ENCODE measurements at places on chromosomes 11 and 22. TPM values are rescaled to one million over a fixed set of nuclear protein-coding genes. Genes with fewer than 3 reads are reported as not detected.

DNA sequence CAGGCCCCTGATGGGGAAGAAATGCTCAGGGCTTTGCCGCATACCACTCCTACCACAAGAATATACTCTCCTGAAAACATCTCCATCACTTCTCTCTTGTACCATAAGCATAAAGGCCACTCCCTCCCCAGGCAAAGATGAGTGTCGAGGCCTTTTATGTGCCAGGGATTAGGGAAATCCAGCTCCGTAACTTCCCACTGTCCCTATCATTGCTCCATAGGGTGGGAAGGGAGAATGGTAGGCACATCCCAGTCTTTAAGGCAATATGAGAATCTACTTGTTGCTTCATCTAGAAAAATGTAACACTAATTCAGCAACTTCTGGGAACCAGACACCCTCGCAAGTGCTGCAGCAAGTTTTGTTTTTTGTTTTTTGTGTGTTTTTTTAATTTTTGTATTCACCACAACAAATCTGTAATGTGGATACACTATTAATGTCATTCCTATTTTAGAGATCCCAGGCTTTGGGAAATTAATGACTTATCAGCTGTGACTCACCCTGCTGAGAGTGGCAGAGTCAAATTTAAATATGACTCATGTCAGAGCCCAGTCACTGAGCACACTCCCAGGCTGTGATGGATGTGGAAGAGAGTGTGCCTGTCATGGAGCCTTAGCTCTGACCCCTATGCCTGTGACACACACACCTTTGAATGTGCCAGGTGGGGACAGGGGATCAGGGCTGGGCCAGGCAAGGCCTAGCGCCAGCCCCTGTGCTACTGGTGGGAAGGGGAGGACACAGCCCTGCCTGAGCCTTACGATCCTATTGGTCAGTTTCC, 23.4 kb downstream of the PANX1 start:
- peaks cover 4% of the 10 kb centered on the region for H3K36me3 ChIP-seq
- no peaks in the 10 kb centered on the region for H3K27me3 ChIP-seq
- no peak overlapping the region for H3K27ac ChIP-seq
- peaks cover 43% of the 10 kb centered on the region for H3K4me1 ChIP-seq
- no peak overlapping the region for H3K4me3 ChIP-seq

GRCh38 chr22:19120829-19121630, 1.2 kb downstream of the DGCR2 start:
- peak overlapping the region; percentile 86 for H3K27ac ChIP-seq
- H3K27me3 ChIP-seq = no peaks in the 10 kb centered on the region
- H3K4me1 ChIP-seq = peaks cover 48% of the 10 kb centered on the region
- DNase-seq = no peak

The IL17REL gene
- total RNA-seq = not detected

DNA sequence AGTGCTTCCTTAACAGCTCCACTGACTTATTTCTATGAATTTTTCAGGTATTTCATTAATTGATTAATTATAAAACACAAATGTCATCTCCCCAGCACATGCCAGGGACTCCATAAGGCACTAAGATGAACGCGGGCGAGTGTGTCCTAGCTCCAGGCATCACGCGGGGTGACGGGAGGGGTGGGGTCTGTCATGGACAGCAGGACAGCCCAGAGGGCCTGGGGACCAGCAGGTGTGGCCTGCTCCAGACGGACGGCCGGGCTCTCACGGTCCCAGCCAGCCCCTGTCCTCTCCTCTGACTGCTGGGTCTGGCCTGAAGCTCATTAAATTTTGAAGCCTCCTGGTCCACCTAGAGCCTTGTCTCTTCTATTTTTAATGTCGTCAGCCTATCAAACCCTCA, 531.1 kb downstream of the BRD1 start:
- no peaks in the 10 kb centered on the region for H3K36me3 ChIP-seq
- DNase-seq = no peak
- H3K4me1 ChIP-seq = no peaks in the 10 kb centered on the region
- no peak overlapping the region for H3K4me3 ChIP-seq
- H3K27ac ChIP-seq = no peak overlapping the region
- H3K27me3 ChIP-seq = peaks cover 11% of the 10 kb centered on the region

GRCh38 chr11:92409355-92409754, 184.7 kb downstream of the FAT3 start:
- H3K27me3 ChIP-seq = no peaks in the 10 kb centered on the region
- H3K4me1 ChIP-seq = no peaks in the 10 kb centered on the region
- no peak for DNase-seq
- no peak overlapping the region for H3K27ac ChIP-seq
- no peak overlapping the region for H3K4me3 ChIP-seq
- H3K36me3 ChIP-seq = no peaks in the 10 kb centered on the region

DNA sequence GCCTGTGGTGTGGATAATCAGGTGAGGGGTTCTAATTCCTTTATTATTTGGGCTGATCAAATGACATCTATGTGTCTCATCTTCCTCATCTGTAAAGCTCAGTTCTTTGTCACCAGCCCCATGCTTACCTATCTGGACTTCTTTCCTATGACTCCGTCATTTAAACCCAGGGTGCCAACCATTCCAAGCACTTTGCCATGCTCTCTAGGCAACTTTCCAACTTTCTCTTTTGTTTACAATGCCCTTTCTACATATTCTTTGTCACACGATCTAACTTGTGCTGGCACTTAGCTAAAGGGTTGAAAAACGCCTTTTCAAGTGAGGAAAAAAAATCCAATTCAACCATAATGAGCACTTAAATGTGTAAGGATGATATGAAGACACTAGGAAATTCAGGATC, 27.9 kb downstream of the EXPH5 start:
- H3K27me3 ChIP-seq = no peaks in the 10 kb centered on the region
- H3K36me3 ChIP-seq = peaks cover 2% of the 10 kb centered on the region
- no peak for DNase-seq
- no peaks in the 10 kb centered on the region for H3K4me1 ChIP-seq
- H3K27ac ChIP-seq = no peak overlapping the region

DNA sequence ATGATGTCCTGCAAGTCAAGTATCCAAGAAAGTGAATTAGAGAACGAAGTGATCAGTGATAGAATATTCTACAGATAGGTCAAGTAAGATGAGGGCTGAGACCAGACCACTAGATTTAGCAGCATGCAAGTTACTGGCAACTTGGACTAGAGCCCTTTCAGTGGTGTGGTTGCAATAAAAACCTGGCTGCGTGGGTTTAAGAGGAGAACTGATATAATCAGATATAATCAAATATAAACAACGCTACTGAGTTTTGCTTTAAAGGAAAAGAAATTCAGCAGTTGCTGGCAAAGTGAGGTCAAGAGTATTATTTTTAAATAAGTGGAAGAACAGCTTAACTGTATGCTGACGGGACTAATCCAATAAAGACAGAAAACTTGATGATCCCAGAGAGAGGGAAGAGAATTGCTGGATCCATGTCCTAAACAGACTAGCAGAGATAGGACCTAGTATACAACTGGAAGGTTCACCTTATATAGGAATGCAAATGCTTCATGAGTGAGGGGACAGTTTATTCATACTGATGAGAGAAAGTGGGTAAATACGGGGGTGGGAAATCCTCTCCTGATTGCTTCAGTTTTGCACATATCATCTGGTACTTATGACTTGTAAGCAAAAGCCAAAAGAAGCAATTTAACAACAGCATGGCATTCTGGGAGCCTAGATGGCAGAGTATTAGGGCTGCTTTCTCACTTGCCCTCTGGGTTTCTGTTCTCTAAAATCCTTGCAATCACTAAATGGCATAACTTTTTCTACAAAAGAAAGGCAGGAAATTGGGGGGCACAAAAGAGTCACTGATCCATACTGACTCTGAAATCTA, 146.2 kb downstream of the RBFOX2 start:
- no peaks in the 10 kb centered on the region for H3K36me3 ChIP-seq
- H3K4me3 ChIP-seq = no peak overlapping the region
- H3K27ac ChIP-seq = peak overlapping the region; percentile 74
- H3K4me1 ChIP-seq = peaks cover 17% of the 10 kb centered on the region
- H3K27me3 ChIP-seq = no peaks in the 10 kb centered on the region
- DNase-seq = no peak

GRCh38 chr11:3088806-3089205, 31.6 kb upstream of the CARS1 start:
- no peak overlapping the region for H3K4me3 ChIP-seq
- H3K27me3 ChIP-seq = no peaks in the 10 kb centered on the region
- no peak for DNase-seq
- no peaks in the 10 kb centered on the region for H3K36me3 ChIP-seq

The DEFB131B gene
- not detected for total RNA-seq

Measured in T-helper 17 cell (primary cell).